ENCODE measurements at places on chromosomes 3 and 15.

GRCh38 chr3:58093574-58094195 is 85.5 kb downstream of the FLNB start:
- DNase-seq = no peak

DNA sequence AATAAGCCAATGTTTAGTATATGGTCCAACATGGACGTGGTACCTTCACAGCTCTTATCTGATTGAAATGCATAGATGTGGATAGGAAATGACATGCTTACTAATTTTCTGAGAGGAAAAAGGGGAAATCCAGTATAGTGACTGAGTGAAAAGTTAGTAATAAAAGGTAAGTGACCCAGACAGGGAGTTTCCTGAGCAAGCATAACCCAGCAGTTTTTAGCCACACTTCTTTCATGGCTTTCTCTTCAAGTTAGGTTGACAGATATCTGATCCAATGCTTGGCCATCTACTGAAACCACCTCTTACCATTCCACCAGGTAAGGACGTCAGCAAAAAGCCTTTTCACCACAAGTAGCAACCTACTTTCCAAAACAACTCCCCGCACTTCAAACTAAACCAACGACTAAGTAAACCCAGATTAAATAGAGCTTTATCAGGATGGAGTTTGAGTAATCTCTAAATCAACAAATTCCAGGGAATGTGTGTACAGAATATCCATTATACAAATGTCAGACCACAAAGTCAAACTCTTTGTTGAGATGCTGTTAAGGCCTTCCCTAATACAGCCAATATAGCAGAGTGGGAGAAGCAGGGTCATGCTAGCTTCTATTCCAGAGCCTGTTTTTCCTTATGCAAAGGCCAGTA is 329.7 kb downstream of the RORA start:
- peak; percentile 13 for DNase-seq

GRCh38 chr3:175932586-175932985 is 1073.5 kb downstream of the NAALADL2 start:
- no peak for DNase-seq

DNA sequence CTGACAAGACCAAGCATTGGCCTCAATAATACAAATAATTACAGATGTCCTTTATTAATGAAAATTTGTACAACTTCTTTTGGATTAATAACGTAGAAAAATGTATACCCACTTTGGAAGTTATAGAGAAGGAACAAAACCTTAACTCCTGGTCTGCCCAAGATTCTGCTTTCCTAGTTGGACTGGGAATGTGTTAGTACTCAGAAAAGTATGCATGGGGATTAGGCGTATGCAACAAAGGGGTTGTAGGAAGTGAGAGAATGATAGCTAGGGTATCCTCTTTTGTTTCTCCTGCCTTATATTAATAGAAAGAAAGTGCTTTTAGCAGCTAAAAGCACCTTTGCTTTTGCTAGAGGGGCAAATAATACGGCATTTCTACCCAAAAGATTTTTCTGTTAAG is 116.2 kb upstream of the LRRFIP2 start:
- DNase-seq = no peak

GRCh38 chr3:3084890-3085289 is 25.3 kb downstream of the IL5RA start:
- DNase-seq = no peak

DNA sequence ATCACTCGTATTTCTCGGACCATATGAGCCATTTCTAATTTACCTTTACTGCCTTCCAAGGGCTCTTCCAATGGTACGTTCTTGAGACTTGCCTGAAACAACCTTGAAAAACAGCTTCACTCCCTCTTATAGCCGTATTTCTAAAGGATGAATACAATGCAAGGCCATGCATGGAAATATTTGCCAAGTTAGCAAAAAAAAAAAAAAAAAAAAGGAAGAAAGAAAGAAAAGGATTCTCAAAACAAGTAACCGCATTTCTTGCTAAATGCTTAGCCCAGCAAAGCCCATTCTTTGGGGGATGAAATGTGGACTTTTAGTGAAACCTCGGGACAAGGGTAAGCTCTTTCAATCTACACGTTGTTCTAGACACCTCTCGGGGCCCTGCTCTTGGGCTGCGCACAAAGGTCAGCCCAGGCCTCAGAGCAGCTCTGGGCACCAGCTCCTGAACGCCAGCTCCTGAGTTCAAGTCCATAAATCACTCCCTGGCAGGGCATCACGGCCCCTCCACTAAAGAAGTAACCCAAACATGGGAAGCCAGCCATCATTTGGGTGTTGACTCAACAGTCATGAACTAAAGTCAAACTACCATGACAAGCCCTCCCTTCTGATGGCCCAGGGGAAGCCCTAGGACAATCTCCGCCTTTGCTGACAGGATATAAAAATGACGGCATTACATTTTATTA is 132.7 kb downstream of the ADAMTS17 start:
- no peak for DNase-seq

DNA sequence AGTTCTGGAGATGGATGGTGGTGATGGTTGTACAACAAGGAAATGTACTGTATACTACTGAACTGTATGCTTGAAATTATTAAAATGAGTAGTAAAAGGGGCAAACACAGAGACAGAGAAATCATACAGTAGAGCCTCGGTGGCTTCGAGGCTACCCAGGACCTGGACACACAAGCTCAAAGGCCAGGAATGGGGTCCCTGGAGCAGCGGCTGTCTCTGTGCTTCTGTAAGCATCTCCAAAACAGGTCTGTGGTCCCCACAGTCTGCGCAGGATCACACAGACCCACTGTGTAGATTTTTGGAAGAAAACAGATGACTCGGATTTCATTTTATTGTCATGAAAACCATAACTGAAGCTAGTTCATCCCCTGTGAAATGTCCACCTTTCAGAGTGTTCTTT is 39.7 kb downstream of the PGPEP1L start:
- DNase-seq = no peak

GRCh38 chr15:52213206-52213605 is 22.0 kb upstream of the GNB5 start:
- no peak for DNase-seq

DNA sequence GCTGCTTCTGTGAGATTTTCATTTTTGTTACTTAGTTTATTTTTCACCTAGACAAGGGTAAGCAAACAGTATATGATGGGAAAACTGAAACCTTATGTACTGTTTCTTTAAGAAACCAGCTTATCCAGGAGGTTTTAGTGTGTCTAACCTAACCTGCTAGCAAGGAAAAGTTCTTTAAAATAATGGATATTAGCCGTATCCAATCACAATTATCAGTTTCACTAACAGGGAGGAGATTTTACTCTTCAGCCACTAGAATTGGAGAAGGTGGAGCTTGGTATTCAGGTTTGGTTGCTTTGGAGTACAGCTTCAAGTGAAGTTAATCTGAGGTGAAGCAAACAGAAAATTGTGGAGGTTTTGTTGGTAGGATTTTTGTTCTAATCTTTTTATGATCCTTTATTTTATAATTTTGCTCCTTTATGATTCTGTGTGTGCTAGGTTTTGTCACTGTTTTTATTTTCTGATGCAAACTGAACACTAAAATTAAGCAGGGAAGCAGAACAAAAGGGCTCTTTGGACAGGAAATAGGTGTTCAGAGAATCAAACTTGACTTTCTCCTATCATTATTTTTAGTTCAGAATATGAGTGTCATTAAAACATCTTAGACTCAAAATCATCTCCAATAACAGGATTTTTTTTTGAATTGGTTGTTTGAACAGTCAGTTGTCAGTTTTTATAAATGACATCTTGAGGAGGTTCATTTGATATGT is 13.0 kb downstream of the ZFAND6 start:
- DNase-seq = peak; percentile 15

DNA sequence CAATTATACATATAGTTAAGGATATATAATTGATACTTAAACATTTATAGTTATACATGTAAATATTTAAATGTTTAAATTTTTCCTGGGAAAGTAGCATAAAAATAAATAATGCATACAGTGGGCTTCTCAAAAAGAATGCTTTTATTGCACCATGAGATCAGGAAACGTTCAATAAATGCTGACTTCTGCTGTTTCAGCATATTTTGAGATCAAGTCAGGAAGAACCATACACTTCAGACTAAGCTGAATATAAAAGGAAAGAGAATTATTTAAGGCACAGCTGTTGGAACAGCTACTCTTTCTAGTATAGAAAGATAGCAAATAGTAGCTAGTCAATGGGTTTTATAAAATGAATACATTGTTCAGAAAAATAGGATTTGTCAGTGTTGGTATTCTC is 1462.3 kb upstream of the CADM2 start:
- DNase-seq = no peak

- no peak for DNase-seq
These were observed 7.7 kb downstream of the ARNT2 start for GRCh38 chr15:80411788-80412288.

DNA sequence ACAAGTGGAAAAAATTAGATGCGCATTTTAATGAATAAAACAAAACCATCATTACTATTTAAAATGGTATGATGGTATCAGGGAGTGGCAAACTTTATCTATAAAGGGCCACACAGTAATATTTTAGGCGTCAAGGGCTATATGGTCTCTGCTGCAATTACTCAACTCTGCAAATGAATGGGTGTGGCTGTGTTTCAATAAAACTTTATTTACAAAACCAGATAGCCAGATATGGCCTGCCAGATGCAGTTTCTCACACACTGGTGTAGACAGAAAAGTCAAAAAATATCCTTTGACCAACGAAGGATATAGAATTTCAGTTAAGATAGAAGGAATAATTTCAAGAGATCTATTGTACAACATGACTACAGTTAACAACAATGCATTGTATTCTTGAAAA is 83.8 kb downstream of the CLASP2 start:
- no peak for DNase-seq

GRCh38 chr3:180611006-180611405 is 9.0 kb downstream of the TTC14 start:
- DNase-seq = no peak

DNA sequence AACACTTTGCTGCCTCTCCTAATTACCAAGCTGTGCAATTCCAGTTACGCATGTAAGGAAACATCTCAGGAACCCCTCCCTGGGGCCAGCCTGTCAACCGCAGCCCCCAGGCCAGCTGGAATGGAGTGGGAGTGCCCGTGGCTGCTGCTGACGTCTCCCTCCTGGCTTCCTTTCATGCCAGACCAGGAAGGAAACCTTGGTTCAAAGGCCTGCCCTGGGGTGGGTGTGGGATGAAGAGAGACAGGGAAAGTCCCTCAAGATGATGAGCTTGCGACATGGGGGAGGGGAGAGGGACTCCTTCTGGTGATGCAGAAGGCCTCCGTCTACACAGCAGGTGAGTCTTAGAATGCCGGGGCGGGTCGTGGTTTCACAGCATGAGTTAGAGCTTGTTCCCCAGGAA is 11.4 kb upstream of the CYP11A1 start:
- DNase-seq = no peak

GRCh38 chr3:159936541-159936940 is 52.1 kb upstream of the IL12A start:
- no peak for DNase-seq

DNA sequence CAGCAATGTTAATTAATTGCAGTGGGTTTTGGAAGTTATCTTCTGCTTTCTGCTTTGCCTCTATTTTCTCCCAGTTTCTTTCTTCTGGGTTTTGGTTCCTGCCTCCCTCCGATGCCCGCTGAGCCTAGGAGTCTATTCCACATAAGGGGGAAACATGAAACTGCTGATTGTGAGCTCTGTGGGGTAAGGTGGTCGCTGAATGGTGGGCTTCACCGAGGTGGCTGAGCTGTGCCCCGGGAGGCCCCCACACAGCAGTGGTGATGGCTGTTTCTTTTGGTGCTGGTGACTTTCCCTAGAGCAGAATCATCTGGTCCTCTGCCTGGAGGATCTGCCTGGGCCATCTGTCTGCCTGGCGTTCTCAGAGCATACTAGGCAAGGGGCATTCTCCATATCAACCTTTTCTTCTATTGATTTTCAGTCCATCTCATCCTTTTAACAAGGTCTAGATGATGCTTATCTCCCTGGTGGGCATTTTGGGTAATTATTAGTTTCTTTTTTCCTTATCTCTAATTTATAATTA is 68.8 kb upstream of the ATP2B2 start:
- no peak for DNase-seq

GRCh38 chr3:16494814-16495431 is 18.6 kb downstream of the RFTN1 start:
- DNase-seq = no peak

- no peak for DNase-seq
These were observed at the start of gene CNTN4 for GRCh38 chr3:2098398-2099027. Gene CNTN4, plus strand, starts transcription at chr3:2098866.

DNA sequence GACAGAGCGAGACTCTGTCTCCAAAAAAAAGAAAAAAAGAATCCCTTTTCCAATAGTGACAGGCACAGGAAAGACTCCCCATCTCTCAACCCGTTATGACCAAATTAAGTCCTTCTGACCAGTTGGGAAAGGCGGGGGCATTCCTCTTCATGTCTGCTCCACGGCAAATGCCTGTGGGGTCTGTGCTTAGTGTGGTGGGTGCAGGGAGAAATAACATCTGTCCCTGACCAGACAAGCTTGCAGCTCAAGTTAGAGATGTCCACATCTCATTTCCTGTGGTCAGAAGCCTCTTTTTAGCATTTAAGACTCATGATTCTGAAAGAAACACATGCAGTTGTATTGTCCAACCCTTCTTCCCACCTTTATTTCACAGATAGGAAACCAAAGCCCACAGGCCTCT is 16.2 kb downstream of the PLA1A start:
- no peak for DNase-seq

GRCh38 chr15:58473724-58474123 is 41.9 kb downstream of the LIPC start:
- DNase-seq = no peak

- no peak for DNase-seq
These were observed 74.8 kb downstream of the GABRG3 start for GRCh38 chr15:27045796-27046195.

GRCh38 chr15:37125143-37125542 is 24.8 kb upstream of the MEIS2 start:
- no peak for DNase-seq

GRCh38 chr3:14430706-14431451 is 28.5 kb downstream of the SLC6A6 start:
- no peak for DNase-seq

DNA sequence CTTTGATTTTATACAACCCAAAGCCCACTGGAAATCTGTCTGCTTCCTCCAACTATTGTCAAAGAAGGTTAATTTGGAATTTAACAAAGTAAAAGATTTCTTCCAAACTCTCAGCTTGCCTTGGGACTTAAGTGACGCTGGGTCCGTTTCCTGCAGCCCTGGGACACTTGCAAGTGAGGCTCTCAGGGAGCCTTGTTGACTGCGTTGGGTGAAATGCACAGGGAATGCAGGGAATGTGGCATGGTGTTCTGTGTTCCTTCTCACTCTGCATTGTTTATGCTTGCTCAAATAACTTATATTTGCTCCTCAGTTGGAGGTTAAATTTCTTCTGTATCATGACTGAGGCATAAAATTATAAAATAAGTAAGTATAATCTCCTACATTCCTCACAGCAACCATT is 60.9 kb upstream of the TJP1 start:
- DNase-seq = no peak

GRCh38 chr3:149507491-149508324 is 33.2 kb downstream of the TM4SF4 start:
- no peak for DNase-seq

GRCh38 chr3:15214758-15215157 is 8.7 kb downstream of the CAPN7 start:
- DNase-seq = no peak

GRCh38 chr15:63870043-63870394 is 36.3 kb upstream of the HERC1 start:
- no peak for DNase-seq

All from GM19239 (cell line).